Smooth muscle cell of trachea (primary cell): ENCODE measurements at places on chromosomes 6 and 20. TPM values are rescaled to one million over a fixed set of nuclear protein-coding genes. Genes with fewer than 3 reads are reported as not detected.

Gene DEF6
- 0.50 and 0.87 TPM in 2 replicates for total RNA-seq

Gene C20orf141
- total RNA-seq: 0.50 TPM in 1 of 2 replicates, not detected in the other

Gene POU5F1
- 0.33 TPM in 1 of 2 replicates, not detected in the other for total RNA-seq

Gene TRAPPC3L
- 0.15 and 0.17 TPM in 2 replicates for total RNA-seq

Gene GRIK2
- total RNA-seq: 0.58 TPM in 1 of 2 replicates, not detected in the other

Gene PAX1
- total RNA-seq: not detected in 2 replicates

Gene CST3
- 254 and 383 TPM in 2 replicates for total RNA-seq

Gene SNX9
- total RNA-seq: 104 and 130 TPM in 2 replicates

Gene PTGIS
- total RNA-seq: 56.0 and 255 TPM in 2 replicates

Gene COL21A1
- 4.6 and 17.6 TPM in 2 replicates for total RNA-seq

Gene OOEP
- 0.29 TPM in 1 of 2 replicates, not detected in the other for total RNA-seq

Gene KCNS1
- 0.29 and 2.5 TPM in 2 replicates for total RNA-seq

Gene FERMT1
- total RNA-seq: 8.1 and 9.1 TPM in 2 replicates
